Hepatocyte (in vitro differentiated cells): ENCODE measurements at places on chromosomes 6 and 20. TPM values are rescaled to one million over a fixed set of nuclear protein-coding genes. Genes with fewer than 3 reads are reported as not detected.

The C6orf141 gene
- 1.7 and 2.9 TPM in 2 replicates for total RNA-seq

The OR2H1 gene
- not detected in 2 replicates for total RNA-seq

The RPN2 gene
- 325 and 356 TPM in 2 replicates for total RNA-seq

- H3K27me3 ChIP-seq = peaks cover 33% of the 10 kb centered on the region
- no peak for DNase-seq
- no peaks in the 10 kb centered on the region for H3K36me3 ChIP-seq
- no peak overlapping the region for H3K27ac ChIP-seq
- peaks cover 12% of the 10 kb centered on the region for H3K4me1 ChIP-seq
- H3K4me3 ChIP-seq = peak overlapping the region; percentile 31
Observed at GRCh38 chr20:62643521-62644043, 1.3 kb downstream of the SLCO4A1 start.

DNA sequence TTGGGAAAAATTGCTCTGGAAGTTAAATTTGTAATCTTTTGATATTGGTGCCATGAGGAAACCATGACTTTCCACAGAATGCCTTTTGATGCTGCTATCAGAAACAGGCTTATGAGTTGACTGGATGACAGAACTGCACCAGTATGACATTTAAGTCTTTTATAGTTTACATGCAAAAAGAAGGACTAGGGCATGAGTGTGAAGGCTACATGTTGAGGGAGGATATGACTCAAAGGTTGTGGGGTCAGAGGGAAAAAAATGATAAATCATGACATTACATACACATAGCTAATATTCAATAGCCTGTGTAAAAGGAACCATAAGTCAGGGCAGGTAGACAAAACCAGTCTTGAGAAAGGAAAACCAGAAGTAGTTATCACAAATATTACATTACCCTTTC, 182.2 kb downstream of the COL12A1 start:
- H3K4me1 ChIP-seq = no peaks in the 10 kb centered on the region
- no peak overlapping the region for H3K4me3 ChIP-seq
- no peaks in the 10 kb centered on the region for H3K36me3 ChIP-seq
- no peak for DNase-seq

- DNase-seq = no peak
- no peaks in the 10 kb centered on the region for H3K36me3 ChIP-seq
- no peak overlapping the region for H3K27ac ChIP-seq
- no peaks in the 10 kb centered on the region for H3K4me1 ChIP-seq
- no peaks in the 10 kb centered on the region for H3K27me3 ChIP-seq
Observed at GRCh38 chr20:47998736-47999135, 213.5 kb upstream of the SULF2 start.

DNA sequence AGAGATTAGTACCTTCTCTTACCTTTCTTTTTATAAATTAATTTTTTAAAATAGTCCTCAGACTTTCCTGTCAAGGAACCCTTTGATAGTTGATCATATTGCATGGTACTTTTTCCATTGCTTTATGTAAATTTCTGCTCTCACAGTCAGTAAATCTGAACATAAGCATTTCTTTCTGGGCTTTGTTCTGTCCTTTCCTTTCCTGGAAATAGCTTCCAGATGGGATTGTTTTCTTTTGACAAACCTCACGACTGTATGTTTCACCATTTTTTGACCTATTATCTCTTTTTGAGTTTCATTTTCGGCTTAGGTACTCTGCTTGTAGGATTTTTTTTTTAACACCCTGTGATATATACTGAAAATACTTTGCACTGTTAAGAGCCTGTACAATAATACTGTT, 32.6 kb downstream of the UTRN start:
- H3K4me3 ChIP-seq = no peak overlapping the region
- no peaks in the 10 kb centered on the region for H3K36me3 ChIP-seq
- no peaks in the 10 kb centered on the region for H3K4me1 ChIP-seq
- peak overlapping the region; percentile 55 for H3K27ac ChIP-seq
- DNase-seq = no peak

DNA sequence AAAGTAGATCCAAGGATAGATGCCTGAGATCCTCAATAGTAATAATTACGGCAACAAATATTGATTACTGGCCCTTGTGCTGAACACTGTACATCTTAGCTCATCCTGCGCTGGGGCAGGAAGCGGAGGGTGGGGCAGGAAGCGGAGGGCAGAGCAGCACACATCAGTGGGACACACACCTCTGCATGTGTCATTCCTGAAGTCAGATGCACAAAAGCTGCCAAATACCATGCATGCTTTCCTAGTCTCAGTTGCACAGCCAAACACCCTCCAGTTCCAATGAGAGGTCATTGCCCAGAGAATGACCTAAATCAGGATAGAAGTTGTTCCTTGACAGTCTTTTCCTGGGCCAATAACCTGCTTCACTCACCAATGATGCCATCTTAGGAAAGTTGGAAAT, 74.4 kb upstream of the FOXC1 start:
- no peak overlapping the region for H3K4me3 ChIP-seq
- no peaks in the 10 kb centered on the region for H3K27me3 ChIP-seq
- H3K4me1 ChIP-seq = peaks cover 5% of the 10 kb centered on the region
- H3K36me3 ChIP-seq = no peaks in the 10 kb centered on the region
- DNase-seq = no peak

DNA sequence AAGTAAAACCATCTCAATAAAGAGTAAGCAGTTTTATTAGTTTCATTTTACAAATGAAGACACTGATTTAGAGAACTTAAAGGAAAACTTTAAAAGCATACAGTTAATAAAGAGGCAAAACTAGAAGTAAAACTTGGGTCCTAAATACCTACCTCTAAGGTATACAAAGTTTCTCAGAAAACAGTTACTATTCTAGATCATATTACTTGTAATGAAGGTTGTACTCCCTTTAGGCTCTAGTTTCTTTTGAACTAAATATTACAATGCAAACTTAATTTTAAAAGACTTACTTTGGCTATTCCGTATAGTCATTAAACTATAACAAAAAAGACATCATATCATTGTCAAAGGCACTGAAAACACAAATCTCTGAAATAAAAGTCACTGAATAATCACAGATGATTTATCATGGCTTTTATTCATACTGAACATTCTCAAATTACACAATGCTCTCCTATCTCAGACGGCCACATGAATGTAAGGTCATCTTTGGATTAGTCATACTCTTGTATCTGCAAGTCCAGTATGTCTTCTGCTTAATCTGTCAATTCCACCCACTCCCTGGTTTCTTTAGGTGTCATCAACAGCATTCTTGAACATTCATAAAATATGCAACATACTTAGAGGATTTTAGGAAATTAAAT, 361.6 kb upstream of the RUNX2 start:
- H3K27me3 ChIP-seq = no peaks in the 10 kb centered on the region
- H3K27ac ChIP-seq = no peak overlapping the region
- H3K4me3 ChIP-seq = no peak overlapping the region
- DNase-seq = no peak

DNA sequence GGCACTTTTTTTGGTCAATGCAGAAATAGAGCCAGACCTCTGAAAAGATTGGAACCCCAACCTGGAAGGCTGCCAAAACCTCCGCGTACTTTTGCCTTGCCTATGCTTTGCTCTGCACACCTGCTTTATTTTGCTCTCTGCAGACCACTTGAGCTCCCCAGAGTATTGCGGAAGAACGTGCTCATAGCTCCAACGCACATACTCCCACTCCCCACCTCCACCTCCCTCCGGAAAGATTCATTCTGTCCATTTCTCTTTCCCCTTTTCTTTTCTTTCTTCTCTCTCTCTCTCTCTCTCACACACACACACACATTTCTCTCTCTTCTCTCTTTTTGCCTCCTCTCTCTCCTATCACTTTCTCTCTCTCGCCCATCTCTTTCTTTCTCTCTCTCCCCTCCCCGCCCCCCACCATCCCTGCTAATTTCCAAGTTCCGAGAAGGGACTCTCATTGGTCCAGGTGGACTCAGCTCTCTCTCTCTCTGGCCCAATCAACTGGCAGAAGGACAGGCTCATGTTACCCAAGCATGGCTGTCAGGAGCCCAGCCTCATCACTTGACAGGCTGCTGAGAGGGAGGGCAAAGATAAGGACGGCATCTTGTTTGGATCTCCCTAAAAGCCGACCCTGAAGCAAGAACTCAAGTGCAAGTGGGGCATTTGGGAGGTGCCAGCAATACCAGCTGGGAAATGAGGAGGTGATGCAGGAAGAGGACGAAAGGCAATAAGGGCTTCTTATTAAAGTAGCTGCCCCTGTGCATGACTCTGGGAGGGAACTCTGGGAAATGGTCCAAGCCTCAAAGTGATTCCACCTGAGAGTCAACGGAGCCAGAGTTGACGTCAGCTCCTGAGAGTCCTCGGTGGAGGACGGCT, 246.1 kb downstream of the LY86 start:
- no peaks in the 10 kb centered on the region for H3K27me3 ChIP-seq
- no peaks in the 10 kb centered on the region for H3K36me3 ChIP-seq
- DNase-seq = no peak
- H3K27ac ChIP-seq = no peak overlapping the region

DNA sequence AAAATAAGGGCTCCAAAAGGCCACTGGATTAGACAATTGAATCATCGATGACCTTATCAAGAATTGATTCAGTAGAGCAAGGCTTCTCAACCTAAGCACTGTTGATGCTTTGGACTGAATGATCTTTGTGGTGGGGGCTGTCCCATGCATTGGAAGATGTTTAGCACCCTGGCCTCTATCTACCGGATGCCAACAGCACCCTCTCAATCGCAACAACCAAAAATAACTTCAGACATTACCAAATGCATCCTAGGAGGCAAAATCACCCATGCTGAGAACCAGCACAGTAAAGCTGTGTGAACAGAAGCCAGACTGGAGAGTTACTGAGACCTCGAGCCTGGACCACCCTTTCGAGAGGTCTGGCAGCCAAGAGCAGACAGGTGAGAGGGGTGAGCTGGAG, 67.5 kb downstream of the TBC1D7 start:
- DNase-seq = no peak
- H3K4me1 ChIP-seq = no peaks in the 10 kb centered on the region
- H3K27ac ChIP-seq = no peak overlapping the region
- no peaks in the 10 kb centered on the region for H3K27me3 ChIP-seq

DNA sequence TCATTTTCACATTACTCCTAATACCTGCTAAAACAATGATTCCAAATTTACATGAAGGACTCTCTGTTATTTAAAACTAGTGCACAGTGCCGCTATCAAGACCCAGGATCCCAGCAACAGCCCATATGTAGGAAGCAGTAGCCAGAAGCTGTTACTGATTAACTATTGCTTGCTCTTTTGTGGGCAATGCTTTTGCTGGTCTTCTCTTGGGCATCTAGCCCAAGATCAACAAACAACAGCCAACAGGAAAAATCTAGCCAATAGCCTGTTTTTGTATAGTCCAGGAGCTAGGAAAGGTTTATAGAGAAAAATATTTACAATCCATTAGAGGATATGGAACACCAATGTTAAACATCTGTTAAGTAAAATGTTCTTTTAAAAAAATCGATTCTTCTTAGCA, 22.1 kb upstream of the TENT5A start:
- H3K27ac ChIP-seq = no peak overlapping the region
- no peak for DNase-seq
- H3K4me3 ChIP-seq = no peak overlapping the region
- peaks cover 10% of the 10 kb centered on the region for H3K4me1 ChIP-seq
- no peaks in the 10 kb centered on the region for H3K27me3 ChIP-seq
- H3K36me3 ChIP-seq = no peaks in the 10 kb centered on the region
